ENCODE measurements at places on chromosomes 13 and 19.
A peak's percentile ranks its signal among the peaks of the same experiment; 100 is the strongest.

DNA sequence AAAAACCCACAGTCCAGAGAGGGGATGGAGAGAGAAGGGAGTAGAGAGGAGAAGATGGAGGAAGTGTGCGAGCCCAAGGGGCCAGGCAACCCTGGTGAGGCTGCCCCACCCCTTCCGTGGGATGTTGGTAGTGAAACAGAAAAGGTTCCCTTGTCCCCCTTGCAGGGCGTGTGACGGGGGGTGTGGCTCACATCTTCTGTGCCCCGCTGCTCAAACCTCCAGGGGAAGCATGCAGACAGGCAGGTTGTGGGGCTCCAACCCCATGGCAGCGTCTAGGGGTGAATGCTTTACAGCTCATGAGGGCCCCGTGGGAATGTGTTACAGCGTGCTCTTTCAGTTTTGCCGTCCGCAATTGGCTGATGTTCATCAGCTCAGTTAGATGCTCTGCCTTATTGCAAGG lies 14.7 kb upstream of the EVI5L start:
- no peak for DNase-seq

DNA sequence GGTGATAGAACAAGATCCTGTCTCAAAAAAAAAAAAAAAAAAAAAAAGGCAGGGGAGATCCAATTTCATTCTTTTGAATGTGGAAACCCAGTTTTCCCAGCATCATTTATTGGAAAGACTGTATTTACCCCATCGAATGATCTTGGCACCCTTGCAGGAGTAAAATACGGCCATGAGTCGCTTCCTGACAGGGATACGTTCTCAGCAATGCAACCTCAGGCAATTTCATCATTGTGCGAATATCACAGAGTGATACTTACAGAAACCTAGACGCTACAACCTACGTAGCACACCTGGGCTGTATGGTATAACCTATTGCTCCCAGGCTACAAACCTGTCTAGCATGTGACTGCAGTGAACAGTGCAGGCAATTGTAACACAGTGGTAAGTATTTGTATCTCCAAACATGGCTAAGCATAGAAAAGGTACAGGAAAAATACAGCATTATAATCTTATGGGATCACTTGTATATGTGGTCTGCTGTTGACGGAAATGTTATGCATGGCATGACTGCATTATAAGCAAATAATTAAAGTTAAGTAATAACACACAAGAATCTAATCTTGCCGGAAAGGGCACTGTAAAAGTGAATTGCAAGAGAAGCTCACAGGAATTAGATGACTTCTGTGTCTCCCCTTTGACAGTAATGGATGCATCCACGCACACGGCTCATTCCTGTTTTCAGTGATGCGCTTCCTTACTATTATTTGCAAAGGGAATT lies 24.1 kb downstream of the RFX2 start:
- DNase-seq = no peak

DNA sequence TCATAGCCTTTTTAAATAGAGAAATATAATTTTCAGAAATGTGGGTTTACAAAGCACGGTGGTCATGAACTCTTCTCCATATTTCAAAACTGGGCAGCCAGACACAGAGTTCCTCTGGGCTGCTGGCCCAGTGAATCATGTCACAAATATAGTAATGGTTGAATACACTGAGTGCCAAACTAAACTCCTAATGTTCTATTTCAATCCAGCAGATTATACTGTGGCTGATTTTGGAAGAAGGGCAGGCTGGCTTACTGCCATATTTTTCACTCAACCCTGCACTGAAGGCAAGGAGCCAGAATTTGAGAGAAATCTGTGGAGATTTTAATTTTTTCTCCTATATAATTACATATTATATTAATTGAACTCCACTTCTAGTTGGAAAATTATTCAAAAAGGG lies 17.0 kb upstream of the PRR20A start:
- DNase-seq = no peak

DNA sequence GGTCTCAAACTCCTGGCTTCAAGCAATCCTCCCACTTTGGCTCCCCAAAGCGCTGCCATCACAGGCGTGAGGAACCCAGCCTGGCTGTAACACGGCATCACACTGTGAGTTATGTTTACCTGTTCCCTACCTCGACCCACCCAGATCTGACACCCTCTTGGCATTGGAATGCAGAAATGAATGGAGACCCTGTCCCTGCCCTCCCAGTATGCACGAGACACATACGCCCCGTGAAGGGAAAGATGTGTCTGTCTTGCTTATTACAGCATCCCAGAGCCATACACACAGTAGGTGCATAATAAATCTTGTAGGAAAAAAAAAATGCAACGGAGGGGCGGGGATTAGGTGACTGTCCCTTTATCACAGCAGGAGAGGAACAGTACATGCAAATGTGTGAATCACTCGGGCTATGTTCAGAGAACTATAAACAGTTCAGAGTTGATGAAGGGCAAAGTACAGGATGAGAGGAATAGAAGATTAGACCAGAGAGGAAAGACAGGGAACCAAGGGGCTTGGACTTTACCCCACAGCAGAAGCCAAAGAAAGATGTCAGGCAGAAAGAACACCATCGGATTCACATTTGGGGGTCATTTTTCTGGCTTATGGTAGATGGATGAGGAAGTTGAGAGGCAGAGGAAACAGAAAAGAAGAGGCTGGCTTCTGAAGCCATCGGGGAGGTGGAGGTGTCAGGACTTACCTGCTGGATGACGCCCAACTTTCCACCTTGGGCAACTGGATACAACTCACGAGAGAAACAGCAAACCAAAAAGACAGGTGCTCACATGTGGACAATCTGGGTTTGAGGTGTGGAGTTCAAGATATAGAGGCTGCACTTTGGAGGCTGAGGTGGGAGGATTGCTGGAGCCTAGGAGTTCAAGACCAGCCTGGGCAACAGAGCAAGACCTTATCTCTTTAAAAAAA lies 94.3 kb downstream of the INSR start:
- DNase-seq = no peak

- DNase-seq = no peak
Measured at GRCh38 chr13:30088312-30088855, 219.0 kb downstream of the KATNAL1 start.

- no peak for DNase-seq
Measured at GRCh38 chr19:10325732-10326131, 7.6 kb downstream of the RAVER1 start.

DNA sequence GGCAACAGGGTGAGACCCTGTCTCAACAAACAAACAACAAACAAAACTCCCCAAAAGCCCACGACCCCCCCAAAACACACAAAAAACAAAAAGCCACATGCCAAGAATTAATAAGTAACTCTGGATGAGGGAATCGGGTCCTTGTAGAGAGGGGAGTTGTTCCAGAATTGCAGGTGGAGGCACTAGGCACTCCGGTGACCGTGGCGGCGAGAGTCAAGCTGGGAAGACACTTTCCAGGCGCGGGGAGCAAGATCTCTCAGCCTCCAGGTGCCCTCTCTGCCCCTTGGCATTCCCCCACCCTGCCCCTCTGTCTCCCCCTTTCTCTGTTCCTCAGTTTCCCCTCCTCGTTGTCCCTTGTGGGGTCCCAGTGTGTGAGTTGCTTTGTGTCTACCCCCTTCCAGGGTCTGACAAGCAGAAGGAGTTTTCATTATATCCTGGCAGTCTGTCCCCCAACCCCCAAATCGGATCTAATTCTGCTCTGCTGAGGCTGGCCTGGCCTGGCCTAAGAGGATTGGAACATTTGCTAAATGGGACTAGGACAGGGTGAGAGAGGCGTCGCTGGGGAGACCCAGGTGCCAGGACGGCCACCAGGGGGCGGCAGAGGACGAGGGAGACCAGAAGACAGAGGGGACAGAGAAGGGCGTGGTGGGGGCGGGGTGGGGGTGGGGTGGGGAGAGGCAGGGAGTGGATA lies 8.3 kb upstream of the CRX start:
- peak; percentile 91 for DNase-seq

DNA sequence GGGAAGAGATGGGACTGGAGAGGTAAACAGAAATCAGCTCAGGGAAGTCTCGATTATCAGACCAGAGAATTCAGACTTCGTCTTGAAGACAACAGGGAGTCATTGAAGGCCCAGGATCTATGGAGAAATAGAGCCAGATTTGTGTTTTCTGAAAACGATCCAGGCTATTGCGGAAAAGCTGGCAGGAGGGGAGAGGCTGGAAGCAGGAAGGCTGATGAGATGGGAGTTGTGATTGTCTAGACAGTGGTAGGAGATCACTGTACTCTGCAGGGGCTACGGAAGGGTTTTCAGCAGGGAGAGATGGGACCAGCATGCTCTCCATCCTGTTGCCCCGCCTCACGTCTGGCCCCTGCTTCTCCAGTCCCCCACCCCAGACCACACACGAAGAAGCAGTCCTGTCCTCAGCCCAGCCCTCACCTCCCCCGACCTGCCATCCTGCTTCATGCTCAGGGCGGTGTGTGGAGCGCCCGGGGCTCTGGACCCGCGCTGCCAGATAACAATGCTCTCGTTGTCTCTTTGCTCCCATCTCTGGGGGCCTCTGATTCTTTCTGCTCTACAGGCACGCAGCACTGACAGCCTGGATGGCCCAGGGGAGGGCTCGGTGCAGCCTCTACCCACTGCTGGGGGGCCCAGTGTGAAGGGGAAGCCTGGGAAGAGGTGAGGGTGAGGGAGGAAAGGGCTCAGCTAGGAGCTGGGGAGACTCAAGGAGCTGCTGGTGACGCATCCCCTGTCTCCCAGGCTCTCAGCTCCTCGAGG lies 1.9 kb downstream of the ARHGAP33 start:
- no peak for DNase-seq

DNA sequence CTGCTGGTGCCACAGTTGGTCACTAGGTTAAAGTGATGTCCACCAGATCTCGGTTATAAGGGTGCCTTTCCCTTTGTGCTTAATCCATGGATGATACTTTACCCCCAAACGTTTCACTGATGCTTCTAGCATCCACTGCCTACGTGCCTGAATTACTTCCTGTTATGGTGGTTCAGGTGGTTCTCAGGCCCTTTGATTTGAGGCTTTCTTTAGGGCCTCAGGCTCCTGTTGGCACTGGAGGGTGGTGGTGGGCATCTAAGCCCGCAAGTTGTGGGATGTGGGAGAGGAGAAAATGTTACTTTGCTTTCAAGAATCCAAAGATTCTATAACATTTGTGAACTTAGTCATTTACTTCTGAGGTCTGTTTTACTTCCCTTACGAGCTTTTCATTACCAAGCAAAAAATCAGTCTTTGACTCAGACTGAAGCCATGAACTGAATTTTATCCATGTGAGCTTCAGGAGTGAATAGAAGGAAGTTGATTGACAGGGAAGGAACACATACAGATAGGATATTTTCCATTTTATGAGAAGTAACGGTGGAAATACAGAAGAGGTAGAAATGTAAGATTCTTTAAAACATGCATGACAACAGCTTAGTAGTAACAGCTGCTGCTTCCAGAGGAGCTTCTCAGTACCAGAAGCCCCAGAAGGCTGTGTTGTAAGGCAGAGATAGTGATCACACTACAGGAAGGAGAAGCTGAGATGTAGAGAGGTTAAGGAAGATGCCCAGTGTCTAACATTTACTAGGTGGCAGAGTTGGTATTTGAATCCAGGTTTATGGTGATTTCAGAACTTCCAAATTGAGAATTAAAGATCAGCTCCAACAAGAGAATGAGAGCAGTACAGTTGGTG lies 65.0 kb downstream of the ARHGEF7 start:
- DNase-seq = no peak

DNA sequence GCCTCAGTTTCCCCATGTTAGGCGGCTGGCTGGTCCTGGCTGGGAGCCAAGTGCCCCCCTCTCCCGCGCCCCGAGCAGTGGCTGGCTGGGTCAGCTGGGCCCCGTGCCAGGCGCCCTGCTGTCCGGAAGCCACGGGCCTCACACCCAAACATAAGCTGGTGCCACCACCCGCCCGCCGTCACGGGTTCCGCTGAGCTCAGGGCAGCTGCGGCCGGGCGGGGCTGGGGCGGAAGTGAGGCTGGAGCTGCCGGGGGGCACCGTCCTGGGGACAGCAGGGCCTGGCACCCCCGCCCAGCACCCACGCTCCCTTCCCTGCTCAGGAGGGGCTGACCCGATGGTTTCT lies 19.3 kb downstream of the HCN2 start:
- no peak for DNase-seq
